ENCODE measurements at places on chromosomes 3 and 15. TPM values are rescaled to one million over a fixed set of nuclear protein-coding genes. Genes with fewer than 3 reads are reported as not detected.

SAMMSON gene
- 0.39 TPM for total RNA-seq

SKOR1 gene
- total RNA-seq = 0.27 TPM

PPP1R14D gene
- not detected for total RNA-seq

SRGAP3 gene
- total RNA-seq = 0.99 TPM

NANOGP8 gene
- not detected for total RNA-seq

SLC27A2 gene
- total RNA-seq = not detected

SOX14 gene
- not detected for total RNA-seq
